ENCODE measurements at places on chromosomes 1 and 21.
A peak's percentile ranks its signal among the peaks of the same experiment; 100 is the strongest.

DNA sequence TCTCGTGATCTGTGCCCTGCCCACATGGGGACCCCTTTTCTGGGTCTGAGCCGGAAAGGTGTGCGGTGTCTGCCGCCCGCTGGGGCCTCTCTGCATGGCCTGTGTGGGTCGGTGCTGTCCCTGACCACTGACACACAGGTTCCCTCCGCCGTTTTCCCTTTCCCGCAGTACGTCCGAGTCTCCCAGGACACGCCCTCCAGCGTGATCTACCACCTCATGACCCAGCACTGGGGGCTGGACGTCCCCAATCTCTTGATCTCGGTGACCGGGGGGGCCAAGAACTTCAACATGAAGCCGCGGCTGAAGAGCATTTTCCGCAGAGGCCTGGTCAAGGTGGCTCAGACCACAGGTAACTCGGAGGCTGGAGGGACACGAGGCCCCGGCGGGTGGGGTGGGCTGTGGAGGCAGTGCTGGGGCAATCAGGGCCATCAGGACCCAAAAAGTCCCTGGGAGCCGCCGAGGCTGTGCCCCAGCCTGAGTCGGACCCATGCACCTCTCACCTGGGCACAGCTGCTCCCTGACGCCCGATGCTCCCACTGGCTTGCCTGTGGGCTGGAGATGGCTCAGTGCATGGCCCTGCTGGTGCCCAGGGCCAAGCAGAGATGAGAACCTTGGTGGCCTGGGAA is 13.3 kb downstream of the TRPM2 start:
- no peak for DNase-seq

DNA sequence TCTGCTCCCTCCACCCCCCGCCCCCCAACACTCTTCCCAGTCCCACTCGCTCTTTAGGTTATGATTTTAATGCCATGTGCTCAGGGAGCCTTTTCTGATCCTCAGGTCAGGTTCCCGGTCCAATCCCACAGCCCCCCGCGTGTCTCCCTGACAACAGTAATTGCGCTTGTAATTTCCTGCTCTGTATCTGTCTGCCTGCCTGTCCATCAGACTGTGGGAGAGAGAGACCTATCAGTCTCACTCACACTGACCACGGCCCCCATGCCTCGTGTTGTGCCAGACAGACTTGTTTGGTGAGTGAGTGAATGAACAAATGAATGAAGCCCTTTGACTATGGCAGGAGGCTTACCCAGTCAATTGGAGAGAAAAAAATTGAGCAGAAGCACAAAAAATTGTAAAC is 50.8 kb upstream of the ECE1 start:
- no peak for DNase-seq

GRCh38 chr1:230149751-230150584 is 82.9 kb downstream of the GALNT2 start:
- DNase-seq: no peak

- DNase-seq: no peak
Measured at GRCh38 chr1:7177438-7178146, 392.3 kb downstream of the CAMTA1 start.

DNA sequence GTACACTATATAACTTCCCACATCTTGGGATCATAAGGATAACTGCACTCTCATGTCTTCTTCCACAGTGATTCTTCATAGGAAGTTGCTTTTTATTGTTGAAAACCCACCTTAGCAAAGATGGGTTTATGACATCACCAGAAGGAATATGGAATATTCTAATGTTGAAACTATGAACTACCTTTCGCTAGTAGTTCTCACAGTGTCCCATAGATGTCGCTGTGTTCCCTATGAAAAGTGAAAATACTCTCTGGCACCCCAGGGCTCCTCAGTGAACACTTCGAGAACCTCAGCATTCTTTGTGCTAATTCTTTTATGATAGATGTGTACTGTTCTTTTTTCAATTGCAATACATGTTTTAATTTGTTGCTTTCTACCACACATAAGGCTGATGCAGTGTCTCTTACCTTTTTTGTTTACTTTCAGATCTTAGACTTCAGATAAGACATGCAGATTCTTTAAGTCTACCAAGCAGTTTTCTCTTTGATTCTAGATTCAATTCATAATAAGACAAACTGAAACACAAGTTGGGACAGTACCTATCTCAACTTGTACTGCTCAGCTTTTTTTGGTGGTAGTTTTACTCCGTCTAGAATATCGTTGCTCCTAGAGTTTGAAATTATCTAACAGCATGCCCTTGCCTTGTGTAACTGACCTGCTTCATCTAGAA is 90.8 kb downstream of the GTF2B start:
- DNase-seq: peak; percentile 21

- no peak for DNase-seq
Measured at GRCh38 chr1:73065339-73066041, 783.2 kb upstream of the NEGR1 start.

DNA sequence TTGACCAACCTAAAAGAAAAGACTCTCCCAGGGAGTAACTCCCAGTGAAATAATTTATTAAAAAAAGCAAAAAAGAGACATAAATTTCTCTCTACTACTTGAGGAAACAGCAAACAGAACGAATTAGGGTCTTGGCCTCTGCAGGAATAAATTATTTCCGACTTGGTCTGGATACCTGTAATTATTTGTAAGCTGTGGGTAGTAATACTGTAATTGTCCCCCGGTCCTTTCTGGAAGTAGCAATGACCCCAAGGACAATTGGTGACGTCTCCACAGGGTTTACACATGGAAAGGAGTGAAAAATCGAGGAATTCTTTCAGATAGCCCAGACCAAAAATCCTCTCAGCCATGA is 3.7 kb upstream of the SIM2 start:
- DNase-seq: no peak

- peak; percentile 51 for DNase-seq
Measured at GRCh38 chr1:32612189-32612881, 38.0 kb downstream of the ZBTB8OS start.

- DNase-seq: no peak
Measured at GRCh38 chr1:177490036-177490639, 319.4 kb downstream of the BRINP2 start.

DNA sequence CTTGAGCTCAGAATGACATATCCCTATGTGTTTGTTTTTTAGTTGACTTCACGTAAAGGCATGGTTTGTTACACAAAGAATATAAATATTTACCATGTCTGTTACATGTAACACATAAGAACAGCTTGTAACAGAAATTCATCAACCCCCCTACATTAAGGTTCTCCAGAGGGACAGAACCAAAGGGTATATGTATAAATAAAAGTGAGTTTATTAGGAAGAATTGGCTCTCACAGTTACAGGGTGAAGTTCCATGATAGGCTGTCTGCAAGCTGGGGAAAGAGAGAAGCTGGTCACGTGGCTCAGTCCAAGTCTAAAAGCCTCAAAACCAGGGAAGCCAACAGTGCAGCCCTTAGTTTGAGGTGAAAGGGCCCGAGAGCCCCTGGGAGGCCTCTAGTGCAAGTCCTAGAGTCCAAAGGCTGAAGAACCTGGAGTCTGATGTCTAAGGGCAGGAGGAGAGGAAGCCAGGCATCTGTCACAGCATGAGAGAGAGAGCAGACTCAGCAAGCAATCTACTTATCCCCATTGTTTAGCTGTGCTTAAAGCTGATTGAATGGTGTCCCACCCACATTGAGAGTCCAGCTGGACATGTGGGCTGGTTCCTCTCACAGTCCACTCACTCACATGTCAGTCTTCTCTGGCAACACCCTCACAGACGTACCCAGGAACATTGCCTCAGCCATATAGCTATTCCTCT is 15.8 kb downstream of the THRAP3 start:
- no peak for DNase-seq

DNA sequence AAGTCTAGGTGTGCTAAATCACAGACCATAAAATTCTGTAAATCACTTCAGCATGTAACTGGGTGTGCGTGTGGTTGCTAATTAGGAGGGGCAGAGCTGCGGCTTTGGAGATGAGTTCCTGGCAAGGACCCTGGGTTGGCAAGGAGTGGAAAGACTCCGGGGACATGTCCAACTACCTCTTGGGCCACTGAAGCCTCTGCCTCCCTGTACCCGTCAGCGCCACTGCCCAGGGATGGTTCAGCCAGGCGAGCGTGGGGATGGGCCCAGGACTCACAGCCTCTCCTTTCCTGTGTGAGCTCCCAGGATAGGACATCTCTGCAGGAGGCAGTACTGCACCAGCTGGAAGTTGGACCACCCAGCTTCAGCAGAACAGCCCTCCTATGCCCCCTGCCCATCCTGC is 386.4 kb upstream of the VAMP3 start:
- no peak for DNase-seq

DNA sequence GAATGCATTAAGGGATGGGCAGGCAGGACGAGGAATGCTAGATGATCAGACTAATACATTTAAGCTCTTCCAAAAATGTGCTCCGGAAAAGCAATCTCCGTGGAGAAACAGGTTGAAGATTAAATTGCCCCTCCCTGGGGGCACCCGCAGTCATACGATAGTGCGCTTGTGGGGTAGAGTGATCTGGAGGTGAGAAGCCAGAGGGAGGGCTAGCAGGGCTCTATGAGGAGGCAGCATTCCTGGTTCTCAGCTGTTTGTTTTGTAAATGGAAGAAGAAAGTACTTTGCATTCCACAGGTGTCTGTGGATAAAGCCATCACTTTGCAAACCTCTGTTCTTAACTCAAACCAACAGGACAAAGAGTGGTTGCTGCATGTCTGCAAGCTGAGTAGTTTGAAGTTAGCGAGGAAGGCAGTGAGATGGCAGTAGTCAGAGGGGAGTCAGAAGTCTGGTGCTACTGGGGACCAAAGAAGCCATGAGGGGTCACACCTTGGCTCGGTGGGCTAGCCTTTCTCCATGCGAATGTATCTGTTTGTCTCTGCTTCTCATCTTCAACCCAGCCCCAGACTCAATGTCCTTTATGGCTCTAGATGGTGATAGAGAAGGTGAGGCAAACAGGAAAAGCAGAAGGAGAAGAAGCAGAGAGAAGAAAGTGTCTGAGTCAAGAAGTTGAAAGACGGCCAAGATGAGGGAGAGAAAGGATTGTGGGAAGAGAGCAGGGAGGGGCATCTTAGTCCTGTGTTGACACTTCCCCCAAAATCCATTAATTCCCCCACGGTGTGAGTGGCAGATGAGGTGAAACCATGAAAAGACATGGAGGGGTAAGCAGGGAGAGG is 65.2 kb upstream of the GJA8 start:
- no peak for DNase-seq

DNA sequence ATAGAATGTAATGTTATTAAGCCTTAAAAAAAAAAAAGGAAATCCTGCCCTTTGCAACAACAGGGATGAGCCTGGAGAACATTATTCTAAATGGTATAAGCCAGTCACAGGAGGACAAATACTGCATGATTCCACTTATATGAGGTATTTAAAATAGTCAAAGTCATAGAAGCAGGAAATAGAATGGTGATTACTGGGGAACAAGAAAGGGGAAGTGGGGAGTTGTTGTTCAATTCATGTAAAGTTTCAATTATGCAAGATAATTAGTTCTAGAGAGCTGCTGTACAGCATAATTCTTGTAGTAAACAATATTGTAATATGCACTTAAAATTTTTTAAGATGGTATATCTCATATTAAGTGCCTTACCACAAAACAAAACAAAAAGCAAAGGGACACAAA is 13.2 kb downstream of the FCER1A start:
- no peak for DNase-seq

DNA sequence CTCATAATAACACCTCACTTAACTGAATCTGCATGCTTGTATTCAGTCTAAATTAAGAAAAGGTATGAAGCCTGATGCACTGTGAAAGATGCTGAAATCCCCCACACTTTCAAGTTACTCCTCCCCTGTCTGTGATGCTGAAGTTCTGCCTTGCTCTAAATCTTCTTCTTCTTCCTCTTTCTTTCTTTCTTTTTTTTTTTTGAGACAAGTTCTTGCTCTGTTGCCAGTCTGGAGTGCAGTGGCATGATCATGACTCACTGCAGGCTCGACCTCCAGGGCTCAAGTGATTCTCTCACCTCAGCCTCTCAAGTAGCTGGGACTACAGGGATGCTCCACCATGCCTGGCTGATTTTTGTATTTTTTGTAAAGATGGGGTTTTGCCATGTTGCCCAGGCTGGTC is 231.0 kb upstream of the B3GALT2 start:
- no peak for DNase-seq

- DNase-seq: no peak
Measured at GRCh38 chr1:224632921-224633321, 16.8 kb downstream of the CNIH3 start.

- no peak for DNase-seq
Measured at GRCh38 chr21:36437745-36438128, 42.2 kb downstream of the CLDN14 start.

DNA sequence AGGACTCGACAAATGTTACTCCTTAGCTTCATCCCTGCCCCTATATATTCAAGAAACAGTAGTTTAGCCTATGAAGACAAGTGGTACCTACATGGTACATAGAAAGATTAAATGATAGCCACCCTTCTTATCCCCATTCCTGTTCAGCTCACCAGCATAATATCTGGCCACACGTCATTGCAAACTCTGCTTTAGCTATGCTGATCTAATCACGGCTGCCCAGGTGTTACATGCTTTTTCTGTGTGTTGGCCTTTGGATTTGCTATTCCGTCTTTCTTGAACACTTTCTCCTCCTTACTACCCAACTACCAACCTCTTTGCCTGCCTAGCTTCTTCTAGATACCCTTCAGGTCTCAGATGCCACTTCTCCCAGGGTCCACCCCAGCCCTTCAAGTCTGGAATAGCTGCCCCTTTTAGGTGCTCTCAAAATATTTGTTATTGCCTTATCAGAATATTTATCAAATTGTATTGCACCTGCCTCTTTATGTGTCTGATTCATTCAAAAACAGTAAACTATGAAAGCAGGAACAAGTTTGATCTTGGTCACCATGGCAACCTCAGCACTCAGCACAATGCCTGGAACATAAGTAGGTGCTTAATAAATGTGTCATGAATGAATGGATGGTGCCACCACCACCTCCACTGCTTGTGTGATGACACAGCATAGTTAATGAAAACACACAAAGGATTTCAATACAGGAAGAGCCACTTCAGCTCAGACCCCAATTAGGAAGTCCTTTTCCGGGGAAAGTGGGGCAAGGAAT is 11.4 kb upstream of the DNASE2B start:
- DNase-seq: no peak

GRCh38 chr1:54460861-54461387 is 54.7 kb upstream of the SSBP3 start:
- DNase-seq: no peak

DNA sequence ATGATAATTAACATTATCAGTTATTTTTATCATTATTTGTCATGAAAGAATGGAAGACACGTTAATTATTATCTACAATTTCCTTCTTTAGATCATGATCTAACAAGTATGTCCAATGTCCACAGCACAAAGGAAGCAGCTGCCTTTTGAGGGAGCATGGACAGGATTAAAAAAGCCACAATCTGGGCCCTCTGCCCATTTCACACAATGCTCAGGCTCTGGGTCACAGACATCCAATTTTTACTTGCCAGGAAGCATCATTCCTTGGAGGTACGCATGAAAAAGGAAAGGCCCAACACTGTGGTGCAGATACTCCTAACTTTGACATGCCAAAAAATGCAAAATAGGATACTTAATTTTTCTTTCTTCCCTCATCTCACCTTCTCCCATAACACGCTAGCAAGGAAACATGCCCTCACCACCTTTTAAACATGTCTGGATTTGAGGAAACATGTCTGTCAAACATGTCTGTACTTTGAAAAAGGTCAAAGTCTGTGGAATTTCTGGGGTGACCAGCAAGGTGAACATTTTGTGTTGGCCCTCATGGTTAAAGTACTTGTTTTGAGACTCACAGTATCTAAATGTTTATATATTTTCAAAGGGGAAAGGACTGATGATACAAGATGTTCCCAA is 40.0 kb downstream of the GADD45A start:
- no peak for DNase-seq

GRCh38 chr1:9275161-9275560 is 17.5 kb upstream of the SPSB1 start:
- DNase-seq: no peak

Measured in NCI-H1694 (cell line).